ENCODE measurements at places on chromosomes 2 and 18.

- DNase-seq, result no peak
Observed at GRCh38 chr18:32698153-32698552, 74.7 kb downstream of the KLHL14 start.

GRCh38 chr2:105307962-105308361, 21.6 kb downstream of the TGFBRAP1 start:
- no peak for DNase-seq

- DNase-seq, result no peak
Observed at GRCh38 chr2:74944987-74945787, 13.3 kb upstream of the POLE4 start.

DNA sequence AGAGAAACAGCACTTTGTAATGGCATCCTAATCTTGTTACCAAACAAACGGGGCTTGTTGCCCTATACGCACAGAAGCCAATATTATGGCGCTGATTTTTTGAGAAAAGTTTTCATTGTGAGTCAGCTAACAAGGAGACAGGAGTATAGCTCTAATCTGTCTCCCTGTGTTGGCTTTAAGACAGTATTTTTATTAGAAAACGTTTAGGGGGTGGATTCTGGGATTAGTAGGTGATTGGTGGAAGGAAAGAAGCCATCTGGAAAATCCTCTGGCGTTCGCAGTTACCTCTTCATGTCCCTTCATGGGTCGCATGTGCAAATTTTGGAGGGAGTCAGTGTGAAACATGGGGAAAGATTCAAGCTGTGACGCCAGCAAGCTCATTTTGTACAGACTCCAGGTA, 698 bp upstream of the TMEM237 start:
- DNase-seq, result no peak

DNA sequence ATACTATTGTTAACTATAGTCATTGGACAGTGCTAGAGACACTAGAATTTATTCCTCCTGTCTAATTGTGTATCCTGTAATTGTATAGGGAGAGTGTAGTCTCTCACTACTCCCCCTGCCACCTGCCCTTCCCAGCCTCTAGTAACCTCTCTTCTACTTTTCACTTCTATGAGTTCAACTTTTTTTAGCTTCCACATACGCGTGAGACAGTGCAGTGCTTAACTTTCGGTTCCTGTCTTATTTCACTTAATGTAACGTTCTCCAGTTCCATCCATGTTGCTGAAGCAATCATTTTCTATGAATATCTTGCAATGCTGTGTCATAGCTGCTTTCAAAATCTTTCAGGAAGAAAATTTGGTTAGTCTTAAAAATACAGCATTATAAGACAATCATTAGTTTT, 22.8 kb upstream of the RUFY4 start:
- DNase-seq, result no peak

DNA sequence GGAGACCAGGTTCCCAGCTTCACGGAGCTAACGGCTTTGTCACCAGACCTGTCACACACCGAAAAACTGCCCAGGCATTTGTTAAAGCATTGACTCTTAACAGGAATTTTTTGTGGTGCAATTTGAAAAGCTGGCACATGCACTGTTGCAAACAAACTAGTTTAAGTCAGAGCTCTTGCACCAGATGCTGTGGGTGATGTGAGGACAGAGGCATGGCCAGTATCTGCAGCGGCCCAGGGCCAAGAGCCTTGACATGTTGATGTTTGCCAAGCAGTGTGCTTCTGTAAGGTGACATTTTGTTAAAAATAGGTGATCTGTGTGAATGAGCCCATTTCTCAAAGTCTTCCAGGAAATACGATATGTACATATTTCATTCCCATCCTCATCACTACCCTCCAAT, 142.5 kb downstream of the MTCL1 start:
- no peak for DNase-seq

DNA sequence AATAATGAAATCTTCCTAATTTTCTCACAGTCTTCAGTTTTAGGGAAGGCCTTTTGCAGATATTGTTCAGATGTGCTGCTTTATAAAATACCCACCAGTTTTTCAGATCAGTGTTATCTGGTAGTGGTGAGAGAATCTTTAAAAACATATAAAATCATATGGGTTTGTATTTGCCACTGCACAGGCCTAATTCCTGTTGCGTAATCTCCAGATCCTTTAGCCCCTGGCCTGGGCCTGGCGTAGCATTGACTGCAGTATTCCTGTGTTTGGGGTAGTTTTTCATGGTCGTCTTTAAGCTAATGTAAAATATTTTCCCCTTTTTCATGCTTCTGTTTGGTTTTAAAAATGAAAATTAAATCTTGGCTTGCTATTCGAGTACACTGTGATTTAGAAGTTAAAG, 43.2 kb downstream of the TSHZ1 start:
- DNase-seq, result no peak

- no peak for DNase-seq
Observed at GRCh38 chr18:77030201-77030600, 102.4 kb downstream of the MBP start.

DNA sequence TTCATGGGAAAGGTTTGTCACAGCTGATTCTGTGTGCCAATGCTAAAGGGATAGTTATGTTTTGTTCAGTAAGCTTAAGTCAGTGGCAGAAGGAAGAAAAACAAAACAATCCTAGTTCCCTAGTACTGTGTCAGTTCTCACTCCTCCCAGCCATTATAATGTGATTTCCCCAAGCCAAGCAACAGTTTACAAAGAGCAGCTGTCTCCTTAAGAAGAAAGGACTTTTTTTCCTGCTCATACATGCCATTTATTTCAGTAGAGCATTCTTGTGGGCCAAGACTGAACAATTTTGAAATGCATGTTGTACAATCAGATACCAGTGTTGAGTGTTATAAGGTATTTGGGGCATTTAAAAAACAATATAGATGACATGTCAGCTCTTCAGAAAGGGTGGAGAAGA, 52.1 kb downstream of the NEMP2 start:
- DNase-seq, result no peak

DNA sequence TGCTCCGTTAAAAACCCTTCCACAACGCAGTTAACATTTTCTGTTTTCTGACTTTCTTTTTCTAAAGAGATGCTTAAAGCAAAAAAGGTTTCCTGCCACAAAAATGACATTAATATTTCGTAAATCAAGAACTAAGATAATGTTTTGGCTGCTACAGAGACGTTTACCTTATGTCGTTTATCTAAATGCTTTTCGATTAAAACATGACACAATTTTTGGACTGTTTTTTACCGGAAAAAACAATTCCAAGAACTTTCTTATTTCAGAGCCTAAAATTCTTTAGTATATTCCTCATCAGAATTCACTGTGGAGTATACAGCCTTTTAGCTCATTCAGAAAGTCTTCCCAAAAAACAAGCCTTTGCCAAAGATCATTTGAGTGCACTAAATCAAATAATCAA, 278.0 kb upstream of the TCF4 start:
- DNase-seq, result no peak

GRCh38 chr2:199847181-199847864, 3.7 kb downstream of the FTCDNL1 start:
- no peak for DNase-seq

DNA sequence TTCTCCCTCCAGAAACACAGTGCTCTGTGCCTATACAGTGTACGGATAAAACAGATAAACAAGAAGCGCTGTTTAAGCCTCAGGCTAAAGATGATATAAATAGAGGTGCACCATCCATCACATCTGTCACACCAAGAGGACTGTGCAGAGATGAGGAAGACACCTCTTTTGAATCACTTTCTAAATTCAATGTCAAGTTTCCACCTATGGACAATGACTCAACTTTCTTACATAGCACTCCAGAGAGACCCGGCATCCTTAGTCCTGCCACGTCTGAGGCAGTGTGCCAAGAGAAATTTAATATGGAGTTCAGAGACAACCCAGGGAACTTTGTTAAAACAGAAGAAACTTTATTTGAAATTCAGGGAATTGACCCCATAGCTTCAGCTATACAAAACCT, 70.7 kb downstream of the TANK start:
- DNase-seq, result no peak

- no peak for DNase-seq
Observed at GRCh38 chr18:11570073-11570588, 39.3 kb upstream of the SLC35G4 start.

DNA sequence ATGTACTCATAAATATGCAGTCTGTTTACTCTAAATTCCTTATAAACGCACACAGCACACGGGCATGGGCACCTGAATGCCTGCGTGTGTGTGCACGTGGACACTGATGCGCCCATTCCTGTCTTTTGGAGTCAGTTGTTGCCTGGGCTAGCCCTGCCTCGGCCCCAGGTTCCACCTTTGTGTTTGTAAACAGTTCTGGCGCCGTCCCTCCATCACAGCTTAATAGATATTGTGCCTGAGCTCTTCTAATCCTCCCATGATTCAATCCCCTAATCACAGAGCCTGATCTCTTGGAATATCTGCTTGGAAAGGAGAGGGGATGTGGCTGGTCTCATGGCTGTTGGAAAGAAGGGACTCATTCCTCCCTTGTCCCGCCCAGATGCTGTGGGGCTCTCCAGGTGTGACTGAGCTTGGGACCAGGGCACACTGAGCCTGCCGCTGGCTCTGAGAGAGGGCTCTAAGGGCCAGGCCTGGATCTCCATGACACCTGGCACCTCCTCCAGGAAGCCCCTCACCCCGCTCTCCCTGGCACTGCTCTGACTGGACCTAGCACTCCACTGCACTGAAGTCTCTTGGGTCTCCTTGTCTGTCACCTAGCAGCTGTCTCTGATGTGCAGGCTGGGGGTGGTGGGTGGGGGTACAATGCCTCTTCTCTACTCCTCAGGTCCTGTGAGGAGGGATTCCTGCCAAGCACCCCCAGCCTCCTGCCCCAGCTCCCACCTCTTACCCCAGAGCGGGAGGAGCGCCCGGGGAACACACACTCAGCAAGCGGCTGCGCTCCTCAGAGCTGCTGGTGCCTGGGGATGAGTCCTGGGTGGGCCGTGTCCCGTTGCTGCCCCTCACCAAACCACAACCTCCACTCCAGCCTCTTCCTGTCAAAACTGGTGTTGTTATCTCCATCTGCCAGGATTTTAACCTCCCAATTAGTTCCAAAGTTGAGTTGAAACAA, 181.3 kb downstream of the INHBB start:
- no peak for DNase-seq

DNA sequence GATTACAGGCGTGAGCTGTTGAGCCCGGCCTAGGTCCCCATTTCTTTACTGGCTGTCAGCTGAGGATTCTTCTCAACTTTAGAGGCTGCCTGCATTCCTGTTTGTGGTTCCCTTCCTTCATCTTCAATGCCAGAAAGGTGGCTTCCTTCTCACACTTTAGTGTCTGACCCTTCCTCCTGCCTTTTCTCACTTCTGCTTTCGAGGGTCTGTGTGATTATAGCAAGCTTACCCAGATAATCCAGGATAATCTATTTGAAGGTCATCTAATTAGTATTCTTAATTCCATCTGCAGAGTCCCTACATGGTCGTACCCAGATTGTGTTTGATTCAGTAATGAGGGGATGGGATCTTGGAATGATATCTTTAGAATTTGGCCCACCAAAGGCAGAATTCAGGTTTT, 157.4 kb downstream of the TANC1 start:
- DNase-seq, result no peak

DNA sequence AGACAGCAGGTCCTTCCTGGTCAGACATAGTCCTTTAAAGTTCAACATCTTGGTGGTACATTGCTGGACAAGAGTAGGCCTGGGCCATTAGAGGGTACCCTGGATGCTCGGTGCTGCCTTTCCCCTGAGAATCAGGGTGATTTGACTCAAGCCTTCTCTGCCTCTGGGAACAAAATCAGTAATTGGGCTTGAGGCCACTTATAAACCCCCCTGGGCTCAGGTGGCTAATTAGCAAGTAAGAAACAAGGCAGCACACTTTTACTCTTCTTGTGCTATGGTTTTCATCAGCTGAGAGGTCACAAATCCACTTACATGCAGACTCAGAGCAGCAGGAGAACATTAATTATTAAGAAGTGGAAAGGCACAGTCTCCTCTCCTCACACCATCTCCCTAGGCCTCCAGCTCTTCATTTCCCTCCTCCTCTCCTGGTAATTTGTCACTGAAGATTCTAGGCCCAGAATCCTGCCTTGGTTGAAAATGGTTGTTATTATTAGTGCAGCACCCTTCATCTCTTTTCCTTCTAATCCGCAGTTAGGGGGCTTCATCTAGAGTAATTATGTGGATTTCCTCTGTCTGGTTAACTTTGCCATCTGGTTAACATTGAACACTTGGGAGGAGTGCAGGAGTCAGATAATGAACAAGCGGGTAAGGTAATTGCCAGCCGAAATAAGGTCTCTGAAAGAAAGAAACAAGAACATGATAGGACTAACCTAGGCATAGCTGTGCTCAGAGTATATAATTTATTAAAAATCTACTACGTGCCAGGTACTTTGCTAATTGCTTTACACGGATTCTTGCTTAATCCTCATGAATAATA, 29.7 kb upstream of the CASP10 start:
- DNase-seq, result no peak

GRCh38 chr18:27839141-27839540, 337.8 kb downstream of the CDH2 start:
- no peak for DNase-seq

DNA sequence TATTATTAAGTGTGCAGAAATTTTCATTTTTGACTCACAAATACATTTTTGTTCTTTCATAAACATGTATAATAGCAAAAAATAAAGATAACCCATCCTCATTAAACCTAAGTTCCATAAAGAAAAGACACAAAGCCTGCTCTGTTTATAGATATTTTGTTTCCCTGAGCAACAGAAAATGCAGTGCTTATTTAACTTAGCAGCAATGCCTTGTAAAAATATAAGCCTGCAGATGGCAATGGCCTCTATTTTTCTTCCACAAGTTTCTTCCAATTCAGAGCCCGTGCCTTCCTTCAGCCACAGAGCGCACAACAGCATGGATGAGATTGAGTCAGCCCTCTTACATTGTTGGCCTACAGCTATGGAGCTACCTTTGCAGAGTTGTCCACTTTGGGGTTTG, 43.6 kb downstream of the PKP4 start:
- DNase-seq, result no peak

- no peak for DNase-seq
Observed at GRCh38 chr2:222672068-222672401, 577 bp downstream of the MOGAT1 start.

DNA sequence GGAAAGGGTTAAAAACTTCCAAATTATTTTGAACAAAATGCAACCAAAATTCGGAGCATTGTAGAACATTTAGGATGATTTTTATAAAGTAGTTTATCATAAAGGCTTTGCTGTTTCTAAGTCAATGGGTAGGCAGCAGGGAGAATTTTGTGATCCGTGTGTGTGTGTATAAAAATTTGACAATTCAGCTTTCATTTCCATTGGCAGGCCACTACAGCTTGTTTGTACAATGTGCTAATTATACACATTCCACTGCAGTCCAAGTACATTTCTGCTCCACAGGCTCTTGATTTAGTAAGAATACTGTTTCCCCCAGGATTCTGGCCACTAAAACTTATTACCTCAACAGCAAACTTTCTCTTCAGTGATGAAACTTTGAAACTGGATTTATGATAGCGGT, 71.8 kb upstream of the LTBP1 start:
- no peak for DNase-seq

GRCh38 chr2:164954954-164955701, at the start of gene SLC38A11:
Gene SLC38A11 (minus strand): TSS chr2:164955525. CDS start chr2:164955247, 278 bp downstream.
- DNase-seq, result no peak

- no peak for DNase-seq
Observed at GRCh38 chr2:128967646-128968045, 649.0 kb upstream of the HS6ST1 start.

GRCh38 chr18:10525371-10525691, 496 bp upstream of the NAPG start:
- DNase-seq, result no peak

GRCh38 chr2:149271575-149271974, 58.8 kb upstream of the LYPD6 start:
- no peak for DNase-seq
